Thyroid gland (tissue), 4 donors: ENCODE measurements at places on chromosomes 7 and 10. TPM values are rescaled to one million over a fixed set of nuclear protein-coding genes. Genes with fewer than 3 reads are reported as not detected.
A peak's percentile ranks its signal among the peaks of the same experiment; 100 is the strongest.

Gene COL28A1
- total RNA-seq, result 0.56 TPM

GRCh38 chr10:45160271-45160670 lies 155.1 kb downstream of the OR13A1 start:
- H3K36me3 ChIP-seq, result no peaks in the 10 kb centered on the region
- H3K27me3 ChIP-seq, result no peaks in the 10 kb centered on the region
- no peak overlapping the region for H3K4me3 ChIP-seq
- no peak for DNase-seq
- no peak overlapping the region for H3K27ac ChIP-seq

Gene ENTPD1
- total RNA-seq, result 11.3 TPM

GRCh38 chr7:107404740-107405537 lies 64.9 kb upstream of the GPR22 start:
- peaks cover 11% of the 10 kb centered on the region for H3K4me1 ChIP-seq
- H3K27me3 ChIP-seq, result no peaks in the 10 kb centered on the region
- no peak for DNase-seq
- H3K4me3 ChIP-seq, result no peak overlapping the region

Gene DEPP1
- total RNA-seq, result 294 TPM

DNA sequence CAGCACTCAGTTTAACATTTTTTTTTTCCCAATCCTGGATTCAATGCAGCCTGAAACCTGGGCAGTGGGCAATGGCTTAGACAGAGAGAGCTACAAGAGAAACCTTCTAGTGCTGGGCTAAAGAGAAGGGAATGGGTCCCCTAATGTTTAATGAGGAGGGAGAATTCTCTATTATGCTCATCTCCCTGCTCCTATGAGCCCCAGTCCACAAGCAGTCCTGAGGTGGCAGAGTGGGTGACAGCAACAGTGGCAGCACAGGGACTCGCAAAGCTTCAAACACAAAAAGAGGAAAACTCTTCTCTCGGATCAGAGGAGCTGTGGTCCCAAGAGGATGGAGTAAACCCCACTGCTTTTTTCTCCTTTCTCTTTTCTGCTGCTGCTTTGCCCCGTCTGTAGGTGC lies 36.5 kb downstream of the COBL start:
- no peaks in the 10 kb centered on the region for H3K36me3 ChIP-seq
- H3K27ac ChIP-seq, result no peak overlapping the region
- peaks cover 11% of the 10 kb centered on the region for H3K4me1 ChIP-seq
- H3K4me3 ChIP-seq, result no peak overlapping the region

- no peak overlapping the region for H3K4me3 ChIP-seq
- no peak for DNase-seq
- H3K4me1 ChIP-seq, result peaks cover 32% of the 10 kb centered on the region
- peaks cover 16% of the 10 kb centered on the region for H3K36me3 ChIP-seq
- no peak overlapping the region for H3K27ac ChIP-seq
Measured at GRCh38 chr7:73515178-73515577, 6.9 kb downstream of the BAZ1B start.

GRCh38 chr10:5291501-5292195 lies 73.1 kb upstream of the UCN3 start:
- peak overlapping the region; percentile 57 for H3K27ac ChIP-seq
- H3K4me3 ChIP-seq, result no peak overlapping the region
- no peaks in the 10 kb centered on the region for H3K4me1 ChIP-seq
- H3K36me3 ChIP-seq, result no peaks in the 10 kb centered on the region

- no peak overlapping the region for H3K27ac ChIP-seq
- no peaks in the 10 kb centered on the region for H3K36me3 ChIP-seq
- H3K27me3 ChIP-seq, result no peaks in the 10 kb centered on the region
- peaks cover 21% of the 10 kb centered on the region for H3K4me1 ChIP-seq
Measured at GRCh38 chr7:101129603-101130117, 2.8 kb downstream of the SERPINE1 start.

DNA sequence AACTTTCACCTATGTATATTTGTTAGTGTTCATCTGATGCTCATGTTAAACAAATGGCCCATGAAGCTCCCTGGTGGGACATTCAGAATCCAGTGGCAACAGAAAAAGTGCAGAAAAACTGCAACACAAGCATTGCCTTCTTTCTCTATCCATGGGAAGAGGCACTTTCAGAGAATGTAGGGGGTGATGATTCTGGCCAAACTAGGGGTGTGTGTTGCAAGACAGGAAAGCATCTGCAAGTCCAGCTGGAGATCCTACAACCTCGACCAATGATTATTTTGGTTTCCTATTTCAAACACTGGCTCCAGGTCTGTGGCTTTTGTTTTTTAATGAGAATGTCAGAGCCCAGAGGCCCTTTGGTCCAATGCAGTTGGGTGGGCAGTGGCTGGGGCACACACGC lies 198.7 kb downstream of the CXCL12 start:
- DNase-seq, result no peak
- no peak overlapping the region for H3K27ac ChIP-seq
- H3K36me3 ChIP-seq, result no peaks in the 10 kb centered on the region
- no peaks in the 10 kb centered on the region for H3K4me1 ChIP-seq
- H3K27me3 ChIP-seq, result no peaks in the 10 kb centered on the region

DNA sequence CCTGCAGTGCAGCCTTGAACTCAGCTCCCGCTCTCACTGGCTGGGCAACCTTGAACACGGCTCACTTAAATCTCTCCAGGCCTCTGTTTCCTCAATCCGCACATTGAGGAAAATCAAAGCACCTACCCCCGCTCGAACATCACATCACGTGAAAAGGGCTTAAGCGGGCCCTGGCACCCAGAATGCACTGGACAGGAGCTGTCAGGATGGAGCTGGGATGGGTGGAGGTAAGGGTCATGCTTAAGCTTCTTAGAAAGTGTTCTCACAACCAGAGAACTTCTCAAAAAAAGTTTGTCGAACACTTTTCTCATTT lies 55.7 kb upstream of the MGMT start:
- no peaks in the 10 kb centered on the region for H3K4me1 ChIP-seq
- DNase-seq, result no peak
- H3K36me3 ChIP-seq, result no peaks in the 10 kb centered on the region
- H3K27me3 ChIP-seq, result no peaks in the 10 kb centered on the region
- H3K4me3 ChIP-seq, result no peak overlapping the region
